T-helper 9 cell (primary cell): ENCODE measurements at places on chromosomes 11 and 22.

DNA sequence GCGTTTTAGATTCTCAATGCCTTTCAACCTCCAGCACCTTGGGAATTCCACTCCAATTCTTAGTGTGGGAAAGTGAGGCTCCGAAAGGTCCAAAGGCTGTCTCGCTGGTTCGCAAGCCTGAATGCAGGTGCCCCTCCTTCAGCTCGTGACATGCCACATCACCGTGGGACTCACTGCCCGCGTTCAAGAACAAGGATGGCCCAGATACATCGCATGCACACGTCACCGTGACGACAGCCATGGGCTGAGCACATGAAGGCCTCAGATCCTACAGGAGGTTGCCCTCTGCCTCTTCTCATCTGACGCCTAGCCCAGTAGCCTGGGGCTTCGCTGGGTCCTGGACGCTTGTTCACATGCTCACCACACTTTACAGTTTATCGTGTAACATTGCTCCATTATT is 4.4 kb upstream of the LINC01488 start:
- DNase-seq = no peak

DNA sequence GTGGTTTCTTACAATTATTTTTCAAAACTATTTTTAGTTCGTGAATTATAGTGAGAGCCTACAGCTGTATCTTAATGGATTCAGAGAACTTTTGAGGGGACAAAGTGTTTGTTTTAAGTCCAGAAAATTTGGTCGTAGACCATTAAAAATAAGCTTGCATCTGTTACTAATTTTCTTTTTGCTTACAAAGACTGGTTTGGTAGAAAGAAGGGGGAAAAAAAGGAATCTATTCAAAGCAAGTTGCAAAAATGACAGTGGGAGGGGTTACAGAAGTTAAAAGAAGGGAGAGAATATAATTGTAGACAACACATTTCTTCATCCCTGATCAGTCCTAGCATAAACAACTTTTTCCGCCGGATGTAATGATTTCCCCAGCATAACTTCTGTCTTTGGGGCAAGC is 72.1 kb downstream of the AMOTL1 start:
- DNase-seq = no peak

GRCh38 chr22:33919391-33920196 is 682 bp downstream of the LARGE1 start:
- no peak for DNase-seq

DNA sequence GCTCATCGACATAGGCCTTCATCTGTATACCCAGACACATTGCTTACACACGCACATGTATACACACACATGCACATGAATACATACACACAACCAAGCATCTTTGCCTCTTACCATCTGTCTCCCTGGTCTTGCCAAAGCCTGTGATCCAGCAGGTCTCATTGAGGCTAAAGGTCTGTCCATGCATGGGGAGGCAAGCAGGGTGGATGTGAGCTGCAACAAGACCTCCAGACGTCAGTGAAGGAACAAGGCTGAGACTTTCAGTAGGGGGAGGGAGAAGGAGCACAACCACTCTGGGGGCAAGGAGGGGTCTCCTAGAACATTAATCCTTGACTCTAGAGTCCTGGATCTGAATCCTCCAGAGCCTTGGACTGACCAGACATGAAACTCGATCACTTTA is 23.7 kb downstream of the TMPRSS13 start:
- DNase-seq = no peak

GRCh38 chr11:84145616-84146185 is 859.5 kb upstream of the CCDC90B start:
- no peak for DNase-seq

DNA sequence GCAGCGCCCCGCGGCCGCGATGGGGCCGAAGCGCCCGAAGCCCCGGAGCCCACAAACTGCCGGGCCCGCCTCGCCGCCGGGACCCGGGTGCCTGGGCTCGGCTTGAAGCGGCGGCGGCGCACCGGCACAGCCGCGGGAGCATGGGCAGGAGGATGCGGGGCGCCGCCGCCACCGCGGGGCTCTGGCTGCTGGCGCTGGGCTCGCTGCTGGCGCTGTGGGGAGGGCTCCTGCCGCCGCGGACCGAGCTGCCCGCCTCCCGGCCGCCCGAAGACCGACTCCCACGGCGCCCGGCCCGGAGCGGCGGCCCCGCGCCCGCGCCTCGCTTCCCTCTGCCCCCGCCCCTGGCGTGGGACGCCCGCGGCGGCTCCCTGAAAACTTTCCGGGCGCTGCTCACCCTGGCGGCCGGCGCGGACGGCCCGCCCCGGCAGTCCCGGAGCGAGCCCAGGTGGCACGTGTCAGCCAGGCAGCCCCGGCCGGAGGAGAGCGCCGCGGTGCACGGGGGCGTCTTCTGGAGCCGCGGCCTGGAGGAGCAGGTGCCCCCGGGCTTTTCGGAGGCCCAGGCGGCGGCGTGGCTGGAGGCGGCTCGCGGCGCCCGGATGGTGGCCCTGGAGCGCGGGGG is 346 bp downstream of the FJX1 start:
- no peak for DNase-seq

GRCh38 chr11:113773092-113773415 is 438 bp downstream of the ZW10 start:
- DNase-seq = no peak

DNA sequence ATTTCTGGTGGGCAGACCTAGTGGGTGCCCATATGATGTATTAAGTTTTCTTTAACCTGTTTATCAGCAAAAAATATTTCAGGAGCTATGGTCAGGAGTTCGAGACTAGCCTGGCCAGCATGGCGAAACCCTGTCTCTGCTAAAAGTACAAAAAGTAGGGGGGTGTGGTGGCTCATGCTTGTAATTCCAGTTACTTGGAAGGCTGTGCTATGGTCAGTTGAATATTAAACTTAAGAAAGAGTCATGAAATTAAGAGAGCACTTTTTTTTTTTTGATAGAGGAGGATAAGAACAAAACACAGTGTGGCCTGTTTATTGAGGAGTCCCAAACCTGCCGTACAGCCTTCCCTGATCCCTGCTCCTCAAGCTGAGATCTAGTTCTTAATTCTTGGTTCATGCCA is 29.8 kb downstream of the OR6Q1 start:
- DNase-seq = no peak

DNA sequence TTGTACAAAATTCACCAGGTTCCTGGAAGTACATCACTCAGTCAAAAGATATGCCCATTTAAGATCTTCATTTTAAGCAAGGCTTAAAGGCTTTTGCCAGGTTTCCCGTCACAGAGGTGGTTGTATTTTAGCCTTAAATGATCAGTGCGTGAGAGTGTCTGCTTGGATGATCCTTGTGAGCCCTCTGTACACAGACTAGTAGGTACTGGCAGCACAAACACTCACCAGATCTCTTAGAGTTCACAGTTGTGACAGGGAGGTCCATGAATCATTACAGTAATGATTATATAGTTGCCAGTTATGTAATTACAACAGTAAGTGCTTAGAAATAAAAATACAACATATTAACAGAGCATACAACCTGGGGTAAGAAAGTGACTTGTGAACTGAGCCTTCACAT is 84.2 kb upstream of the SLC25A18 start:
- no peak for DNase-seq

DNA sequence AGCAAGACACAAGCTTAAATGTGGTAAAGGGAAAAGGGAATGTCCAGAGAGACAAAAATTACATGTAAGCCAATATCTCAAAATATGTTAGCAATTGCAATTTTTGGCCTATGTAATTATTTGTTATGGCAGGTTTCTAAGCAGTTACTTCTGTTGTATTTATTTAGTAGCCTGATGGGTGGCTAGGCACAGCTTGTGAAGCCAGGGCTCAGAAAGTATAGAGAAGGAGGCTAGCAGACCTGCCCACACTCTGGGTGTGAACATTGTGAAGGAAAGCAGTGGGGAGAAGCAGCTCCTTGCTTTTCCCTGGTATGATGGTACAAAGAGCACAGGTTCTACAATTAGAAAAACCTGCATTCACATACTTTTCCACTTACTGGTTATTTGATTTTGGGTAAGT is 196.5 kb upstream of the PGR start:
- DNase-seq = no peak

- no peak for DNase-seq
These were observed 26.7 kb upstream of the CD44 start for GRCh38 chr11:35112056-35112845.

DNA sequence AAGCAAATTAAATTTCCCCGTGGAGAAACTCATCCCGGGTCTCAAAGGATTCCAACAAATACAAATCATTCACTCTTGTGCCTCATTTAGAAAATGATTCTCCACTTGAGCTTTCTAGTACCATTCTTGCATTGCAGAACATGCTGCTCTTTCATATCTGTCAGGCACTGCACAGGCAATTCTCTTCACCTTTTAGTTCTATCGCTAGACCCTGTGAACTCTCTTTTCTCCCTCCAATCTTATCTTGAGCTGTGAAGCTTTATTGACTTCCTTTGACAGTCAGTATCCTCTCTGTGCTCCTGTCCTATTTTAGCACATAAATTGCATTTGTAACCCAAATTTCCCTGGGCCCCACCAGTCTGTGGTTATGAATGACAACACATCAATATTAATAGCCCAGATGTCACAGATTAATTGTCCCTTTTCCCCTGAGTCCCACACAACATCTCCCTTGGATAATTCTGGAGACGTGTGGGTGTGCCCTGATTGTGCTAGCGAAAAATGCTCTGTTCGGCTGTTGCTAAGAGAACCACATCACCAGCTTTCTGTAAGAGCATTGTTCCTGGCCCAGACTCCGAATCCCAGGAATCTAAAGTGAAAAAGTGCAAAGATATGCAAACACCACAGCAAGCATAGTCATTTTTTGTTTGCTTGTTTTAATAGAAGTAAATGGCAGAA is 22.4 kb upstream of the SC5D start:
- DNase-seq = no peak

DNA sequence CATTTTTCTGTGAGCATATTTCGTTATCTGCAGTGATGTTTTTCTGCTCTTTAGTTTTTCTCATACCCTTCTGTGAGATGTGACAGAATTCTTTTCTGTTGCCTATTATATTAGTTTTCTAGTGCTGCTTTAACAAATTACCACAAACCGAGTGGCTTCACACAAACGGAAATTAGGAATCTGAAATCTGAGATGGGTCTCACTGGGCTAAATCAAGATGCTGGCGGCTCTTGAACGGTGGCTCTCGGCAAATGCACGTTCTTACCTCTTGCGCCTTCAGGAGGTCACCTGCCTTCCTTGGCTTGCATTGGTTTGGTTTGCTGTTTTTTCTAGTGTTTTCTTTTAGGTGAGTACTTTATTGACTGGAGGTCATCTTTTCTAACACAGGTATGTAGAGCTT is 13.0 kb downstream of the ZBED4 start:
- DNase-seq = no peak

GRCh38 chr11:93907901-93908300 is 57.5 kb upstream of the VSTM5 start:
- DNase-seq = no peak

- peak; percentile 22 for DNase-seq
These were observed 471 bp downstream of the ARVCF start for GRCh38 chr22:20015971-20016733.

DNA sequence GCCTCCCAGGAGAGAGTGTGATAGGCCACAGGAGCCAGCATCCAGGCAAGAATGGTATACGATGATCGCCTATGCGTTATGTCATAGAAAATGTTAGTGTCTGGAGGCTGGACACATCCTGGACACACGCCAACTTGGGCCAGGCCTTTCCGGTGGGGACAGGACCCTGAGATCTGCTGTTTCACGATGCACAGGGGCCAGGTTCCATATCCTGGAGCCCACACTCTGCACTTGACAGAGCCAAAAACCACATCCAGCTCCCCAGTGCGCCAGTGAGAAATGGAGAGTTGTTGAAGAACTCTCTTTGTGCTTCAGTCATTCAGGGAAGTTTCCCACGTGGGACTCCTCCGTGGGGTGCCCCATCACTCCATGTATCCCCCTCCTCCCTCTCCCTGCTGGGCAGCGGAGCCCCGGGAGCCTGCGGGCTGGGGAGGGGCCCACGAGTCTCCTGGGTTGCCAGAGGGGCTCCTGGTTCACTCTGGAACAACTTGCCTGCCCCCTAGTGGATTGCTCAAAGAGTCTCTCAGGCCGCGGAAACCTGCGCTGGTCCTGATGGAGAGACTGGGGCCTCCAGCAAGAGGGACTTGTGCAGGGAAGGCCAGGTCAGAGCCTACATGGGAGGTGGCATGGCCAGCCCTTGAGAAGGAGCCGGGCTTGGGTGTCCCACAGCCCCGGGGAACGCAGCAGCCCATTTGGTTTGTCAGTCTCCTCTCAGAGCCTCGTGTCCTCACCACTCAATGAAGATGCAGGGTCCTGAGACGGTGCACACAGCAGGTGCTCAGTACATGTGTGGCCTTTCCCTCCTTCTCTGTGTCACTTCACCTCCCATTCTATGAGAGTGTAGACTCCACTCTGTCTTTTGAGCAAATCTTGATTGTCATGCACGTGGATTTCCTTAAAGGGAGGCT is 10.2 kb upstream of the LRRC32 start:
- peak; percentile 41 for DNase-seq

GRCh38 chr11:1807264-1807995 is 27.4 kb upstream of the SYT8 start:
- no peak for DNase-seq

- no peak for DNase-seq
These were observed 43.5 kb upstream of the KCNJ11 start for GRCh38 chr11:17432002-17432401.

DNA sequence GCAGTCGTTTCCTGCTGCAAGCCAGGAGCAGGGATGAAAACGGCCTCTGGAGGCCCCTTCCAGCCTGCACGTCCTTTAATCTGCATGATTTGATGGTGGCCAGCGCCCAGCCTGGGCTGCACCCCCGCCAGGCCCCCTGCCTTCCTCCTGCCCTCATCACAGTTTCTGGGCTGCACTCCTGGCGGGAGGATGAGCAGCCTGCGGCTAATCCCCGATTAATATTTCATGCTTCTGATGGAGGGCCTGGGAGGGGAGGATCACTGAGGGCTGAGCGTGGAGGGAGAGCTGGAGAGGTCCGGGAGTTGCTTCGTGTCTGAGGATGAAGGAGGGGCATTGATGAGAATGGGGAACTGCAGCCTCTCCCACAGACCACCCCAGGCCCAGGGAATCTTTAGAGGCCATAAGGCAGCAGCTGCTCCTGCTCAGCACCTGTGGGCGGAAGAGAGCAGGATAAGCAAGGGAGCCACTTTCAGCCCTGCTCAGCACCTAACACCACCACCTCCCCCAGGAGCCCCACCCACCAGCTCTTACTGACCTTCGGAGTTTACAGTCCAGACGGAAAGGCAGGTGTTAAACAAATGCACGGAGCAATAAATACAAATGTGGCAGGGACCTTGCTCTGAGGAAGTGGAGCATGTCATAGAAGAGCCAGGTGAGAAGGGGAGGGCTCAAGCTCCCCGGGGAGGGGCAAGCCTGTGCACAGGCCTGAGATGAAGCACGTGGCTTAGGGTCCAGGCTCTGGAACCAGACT is 135.0 kb upstream of the NECTIN1 start:
- DNase-seq = no peak

GRCh38 chr11:8650401-8650990 is 32.0 kb downstream of the TRIM66 start:
- DNase-seq = no peak
